Stimulated activated CD4-positive, alpha-beta T cell treated with anti-CD3 and anti-CD28 coated beads, Interleukin-2, amount 100 ng/mL, for 48 hours (primary cell): ENCODE measurements at places on chromosomes 12 and 14.

GRCh38 chr14:31172084-31172483 is 35.5 kb downstream of the HECTD1 start:
- no peak for DNase-seq

- DNase-seq: no peak
These were observed 12.2 kb upstream of the TUBA1A start for GRCh38 chr12:49200919-49201594.

- DNase-seq: no peak
These were observed 41.4 kb downstream of the ATL1 start for GRCh38 chr14:50601394-50601793.

DNA sequence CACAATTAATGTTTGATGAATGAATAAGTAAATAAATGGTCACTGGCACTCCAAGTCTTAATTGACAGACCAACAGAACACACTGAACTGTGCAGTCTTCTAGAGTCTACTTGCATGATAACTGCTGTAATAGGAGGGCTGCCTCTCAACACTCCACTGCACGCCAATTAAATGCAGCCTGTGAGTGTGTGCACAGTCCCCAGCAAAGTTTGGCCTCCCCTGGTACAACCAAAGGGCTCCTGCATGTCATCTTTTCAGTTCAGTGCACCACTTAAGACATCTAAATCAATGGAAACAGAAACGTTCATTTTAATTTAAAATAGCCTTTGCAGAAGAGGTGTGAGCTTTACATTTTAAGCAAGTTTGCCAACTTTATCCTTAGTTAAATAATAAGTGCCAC is 121.7 kb upstream of the USP15 start:
- DNase-seq: no peak

DNA sequence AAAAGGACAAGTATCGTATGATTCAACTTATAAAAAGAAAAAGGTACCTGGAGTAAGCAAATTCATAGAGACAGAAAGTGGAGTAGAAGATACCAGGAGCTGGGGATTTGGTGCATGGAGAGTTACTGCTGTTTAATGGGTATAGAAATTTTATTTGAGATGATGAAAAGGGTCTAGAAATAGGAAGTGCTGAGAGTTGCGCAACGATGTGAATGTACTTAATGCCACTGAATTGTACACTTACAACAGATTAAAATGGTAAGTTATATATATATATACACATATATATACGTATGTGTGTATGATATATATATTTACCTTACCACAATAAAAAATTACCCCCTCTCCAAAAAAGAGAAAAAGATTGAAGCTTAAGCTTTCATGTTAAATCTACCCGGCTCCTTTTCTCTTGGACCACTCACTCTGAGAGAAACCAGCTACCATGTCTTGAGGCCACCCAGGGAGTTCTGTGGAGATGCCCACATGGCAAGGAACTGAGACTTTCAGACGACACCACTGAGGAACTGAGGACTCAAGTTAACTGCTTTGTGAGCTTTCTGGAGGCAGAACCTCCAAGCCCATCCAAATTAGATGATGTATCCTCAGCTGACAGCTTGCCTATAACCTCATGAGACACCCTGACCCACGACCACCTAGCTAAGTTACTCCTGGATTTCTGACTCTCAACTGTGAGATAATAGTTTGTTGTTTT is 130.0 kb upstream of the BTG1 start:
- no peak for DNase-seq

DNA sequence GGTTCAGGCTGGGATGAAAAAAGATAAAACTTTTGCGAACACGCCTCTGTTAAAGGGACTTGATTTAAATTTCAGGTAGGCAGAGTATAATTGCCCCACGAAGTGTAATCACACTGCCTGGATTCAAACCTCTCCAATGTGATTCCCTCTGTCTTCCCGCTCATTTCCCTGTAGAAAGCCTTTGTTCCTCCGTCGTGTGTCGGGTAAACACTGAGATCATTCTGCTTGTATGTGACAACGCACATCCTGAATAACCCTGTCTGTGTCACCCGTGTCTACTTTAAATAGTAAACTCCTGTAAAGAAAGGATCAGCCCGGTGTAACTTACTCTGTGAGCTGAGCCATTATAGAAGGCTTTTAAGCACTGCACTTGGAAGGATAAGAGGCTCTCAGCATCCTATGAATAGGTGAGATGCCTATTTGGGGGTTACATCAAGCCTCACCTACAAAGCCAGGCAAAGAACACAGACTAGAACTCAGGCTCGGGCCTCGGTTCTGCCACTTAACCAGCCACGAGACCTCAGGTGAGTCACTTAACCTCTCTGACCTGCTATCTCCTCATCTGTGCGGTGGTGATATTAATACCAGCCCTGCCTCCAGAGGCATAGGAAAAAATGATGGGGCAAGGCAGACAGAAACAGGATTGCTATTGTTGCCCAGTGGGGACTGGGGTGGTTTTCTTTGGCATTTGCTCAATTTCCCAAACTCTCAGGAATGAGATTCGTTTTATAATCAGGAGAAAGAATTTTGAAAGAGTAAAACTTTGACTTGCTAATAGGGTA is 74.2 kb downstream of the RBM19 start:
- no peak for DNase-seq

DNA sequence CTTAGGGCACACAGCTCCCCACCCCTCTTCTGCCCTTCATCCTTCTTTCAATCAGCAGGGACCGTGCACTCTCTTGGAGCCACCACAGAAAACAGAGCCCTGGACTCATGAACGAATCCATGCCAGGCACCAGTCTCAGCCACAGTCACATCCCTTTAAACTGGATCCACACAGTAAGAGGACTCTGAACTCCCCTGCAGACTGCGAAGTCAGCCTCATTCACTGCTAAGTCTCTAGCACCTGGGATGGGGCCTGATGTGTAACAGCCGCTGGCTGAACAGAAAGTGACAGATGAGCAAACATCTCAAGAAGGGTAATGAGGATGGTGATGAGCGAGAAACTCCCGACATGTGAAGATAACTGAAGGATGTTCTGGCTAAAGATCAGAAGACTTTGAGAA is 45.8 kb upstream of the IQSEC3 start:
- DNase-seq: no peak

DNA sequence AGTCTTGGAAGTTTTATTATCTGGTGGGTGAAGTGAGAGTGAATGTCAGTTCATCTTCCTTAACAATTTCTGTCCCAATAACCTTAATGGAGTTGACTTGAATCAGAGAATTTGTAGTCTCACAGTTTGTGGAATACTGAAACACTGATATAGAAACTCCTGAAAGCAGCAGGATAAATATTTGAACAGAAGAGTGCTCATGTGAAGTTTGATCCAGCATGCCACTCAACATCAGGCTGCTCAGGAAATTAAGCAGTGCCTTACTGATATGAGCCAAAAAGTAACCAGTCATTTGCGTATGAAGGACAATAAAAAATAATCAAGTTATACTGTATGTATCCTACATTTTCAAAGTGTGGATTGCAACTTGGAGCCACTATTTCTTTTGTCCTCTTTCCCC is 15.7 kb downstream of the MUCL1 start:
- DNase-seq: no peak

DNA sequence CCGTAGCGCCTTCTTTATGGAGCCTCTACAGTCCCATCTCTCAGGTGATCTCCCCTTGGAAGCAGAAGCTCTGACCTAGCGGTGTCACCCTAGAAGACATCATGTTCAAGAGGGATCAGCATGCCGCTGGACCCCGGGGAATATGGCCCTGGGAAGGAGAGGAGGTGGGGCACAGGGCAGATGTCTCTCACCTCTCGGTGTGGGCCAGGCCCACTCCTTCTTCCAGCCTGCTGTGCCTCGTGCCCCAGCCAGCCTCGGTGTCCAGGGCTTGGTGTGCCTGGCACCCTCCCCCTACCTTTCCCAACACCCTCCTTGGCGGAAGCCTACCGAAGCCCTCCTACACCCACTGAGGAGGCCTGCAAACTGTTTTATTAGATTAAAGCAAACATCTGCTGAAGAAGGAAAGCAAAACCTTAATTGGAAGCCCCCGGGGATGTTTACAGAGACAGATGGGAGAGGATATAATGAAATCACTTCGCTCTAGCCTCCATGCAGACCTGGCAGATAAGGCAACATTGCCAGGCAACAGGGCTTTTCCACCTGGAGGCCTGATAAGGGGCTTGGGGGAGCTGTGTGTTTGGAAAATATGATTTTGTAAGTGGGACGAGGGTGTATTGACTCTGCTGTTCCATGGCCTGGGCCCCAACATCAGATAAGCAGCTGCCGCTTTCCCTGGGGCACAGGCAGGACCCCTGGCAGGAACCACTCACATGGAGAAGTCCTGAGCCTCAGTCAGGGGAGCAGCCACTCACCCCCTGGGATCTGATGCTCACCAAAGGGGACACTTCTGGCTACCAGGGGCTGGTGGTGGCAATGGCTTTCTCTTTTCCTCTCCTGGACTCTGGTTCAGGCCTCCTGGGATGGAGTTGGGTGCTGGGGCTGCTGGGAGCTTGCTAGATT is 5.7 kb upstream of the CHGA start:
- no peak for DNase-seq

GRCh38 chr12:15919418-15919817 is 8.3 kb downstream of the DERA start:
- no peak for DNase-seq

GRCh38 chr14:101374373-101375338 is 186.6 kb upstream of the DIO3 start:
- DNase-seq: no peak

GRCh38 chr12:94103986-94104385 is 44.4 kb upstream of the PLXNC1 start:
- no peak for DNase-seq

DNA sequence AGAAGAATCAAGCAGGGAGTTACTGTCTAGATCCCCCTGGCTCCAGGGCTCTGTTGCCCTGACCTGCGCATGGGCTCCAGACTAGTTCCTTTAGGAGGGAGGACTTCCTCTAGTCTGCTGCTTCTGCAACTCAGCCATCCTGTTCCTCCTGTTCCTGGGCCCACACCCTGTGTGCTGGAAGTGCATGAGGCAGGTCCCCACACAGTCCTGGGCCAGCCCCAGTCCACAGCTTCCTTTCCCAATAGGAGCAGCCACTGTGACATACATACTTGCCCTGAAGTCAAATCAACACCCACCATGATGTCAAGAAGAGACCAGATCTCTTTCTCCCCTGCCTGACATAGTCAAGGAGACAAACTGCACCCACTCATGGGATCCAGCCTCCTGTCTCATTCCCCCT is 1.3 kb downstream of the SDR9C7 start:
- no peak for DNase-seq
